ENCODE measurements at places on chromosomes 16 and 17.

DNA sequence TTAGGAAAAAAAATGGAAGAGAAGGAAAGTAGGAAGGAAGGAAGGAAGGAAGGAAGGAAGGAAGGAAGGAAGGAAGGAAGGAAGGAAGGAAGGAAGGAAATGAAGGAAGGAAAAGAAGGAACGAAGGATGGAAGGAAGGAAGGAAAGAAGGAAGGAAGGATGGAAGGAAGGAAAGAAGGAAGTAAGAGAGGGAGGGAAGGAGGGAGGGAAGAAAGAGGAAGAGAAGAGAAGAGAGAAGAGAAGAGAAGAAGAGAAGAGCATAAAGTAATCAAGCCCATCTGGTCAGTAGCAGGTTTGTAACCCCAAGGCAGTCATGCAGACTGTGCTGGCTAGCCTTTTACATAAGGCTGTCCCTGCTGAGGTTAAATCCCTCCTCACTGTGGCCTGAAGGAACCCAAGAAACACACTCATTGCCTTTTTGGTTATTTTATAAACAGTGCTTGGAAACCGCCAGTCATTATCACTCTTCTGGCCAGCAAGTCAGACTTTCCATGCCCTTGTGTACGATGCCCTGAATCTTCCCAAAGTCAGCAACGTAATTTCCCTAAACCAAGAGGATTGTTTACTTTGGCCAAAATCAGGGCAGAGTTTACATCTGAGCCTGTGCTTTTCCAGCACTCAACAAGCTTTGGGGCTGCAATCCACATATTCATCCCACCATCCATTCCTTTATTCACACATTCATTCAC lies 409.6 kb upstream of the MAF start:
- no peak for DNase-seq

- DNase-seq, result no peak
Measured at GRCh38 chr17:75240394-75241142, 20.8 kb downstream of the GGA3 start.

- no peak for DNase-seq
Measured at GRCh38 chr17:44976206-44976605, 8.1 kb upstream of the C1QL1 start.

GRCh38 chr16:57475711-57476339 lies 10.5 kb downstream of the DOK4 start:
- peak; percentile 68 for DNase-seq

- DNase-seq, result no peak
Measured at GRCh38 chr16:22670044-22670536, 143.9 kb upstream of the HS3ST2 start.

DNA sequence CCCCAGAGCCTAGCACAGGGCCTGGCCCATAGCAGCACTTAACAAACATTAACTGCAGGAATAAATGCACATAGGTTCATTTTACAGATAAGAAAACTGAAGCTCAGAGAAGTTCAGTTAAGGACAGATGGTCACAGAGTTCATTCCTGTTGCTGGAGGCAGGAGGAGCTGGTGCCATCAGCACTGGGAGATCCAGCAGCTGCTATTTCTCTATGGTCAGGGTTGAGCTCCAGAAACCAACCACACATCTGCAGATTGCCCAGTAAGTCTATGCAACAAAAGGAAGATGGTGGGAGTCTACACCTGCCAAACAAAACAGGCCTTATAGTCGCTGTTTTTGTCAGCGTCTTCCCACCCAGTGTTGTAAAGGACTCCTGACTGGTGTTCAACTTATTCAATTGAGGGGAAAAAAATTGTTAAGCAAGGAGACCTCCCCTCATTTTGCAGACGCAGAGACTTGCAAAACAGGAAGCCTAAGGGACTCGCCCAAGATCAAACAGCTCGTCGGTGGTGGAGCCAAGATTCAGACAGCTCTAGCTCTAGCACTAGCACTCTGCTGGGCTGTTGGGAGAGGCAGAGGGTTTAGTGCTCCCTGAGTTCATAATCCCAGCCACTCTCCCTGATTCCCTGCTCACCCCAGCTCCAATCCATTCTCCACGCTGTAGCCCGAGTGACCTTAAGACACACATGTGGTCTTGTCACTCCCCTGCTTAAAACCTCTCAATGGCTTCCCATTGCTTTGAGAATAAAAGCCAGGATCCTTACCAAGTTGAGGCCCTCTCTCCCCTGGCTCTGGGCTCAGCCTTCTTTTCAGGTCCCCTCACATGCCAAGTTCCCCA lies 9.0 kb downstream of the NOG start:
- DNase-seq, result no peak

- no peak for DNase-seq
Measured at GRCh38 chr17:11109106-11109505, 131.9 kb upstream of the SHISA6 start.

GRCh38 chr17:82435601-82436583 lies 14.7 kb downstream of the CYBC1 start:
- DNase-seq, result no peak

- DNase-seq, result no peak
Measured at GRCh38 chr17:71057938-71058337, 888.6 kb downstream of the KCNJ2 start.

DNA sequence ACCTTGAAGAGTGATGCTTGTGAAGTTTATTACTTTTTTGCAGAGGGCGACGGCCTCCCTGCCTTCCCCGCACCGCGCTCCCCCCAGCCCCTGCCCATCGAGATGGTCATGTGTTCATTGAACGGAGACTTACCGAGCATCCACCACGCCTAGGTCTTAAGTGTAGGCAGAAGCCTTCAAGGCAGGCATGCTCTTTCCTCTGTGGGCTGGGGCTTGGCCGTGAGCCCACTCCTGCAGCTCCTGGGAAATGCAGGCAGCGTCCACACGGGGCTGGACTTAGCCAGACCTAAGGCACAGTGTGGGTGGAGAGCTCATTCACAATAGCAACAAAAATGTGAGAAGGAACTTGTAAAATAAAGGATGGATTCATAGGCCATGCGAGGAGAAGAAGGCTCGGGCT lies 19.2 kb downstream of the RNF213 start:
- DNase-seq, result peak; percentile 77

DNA sequence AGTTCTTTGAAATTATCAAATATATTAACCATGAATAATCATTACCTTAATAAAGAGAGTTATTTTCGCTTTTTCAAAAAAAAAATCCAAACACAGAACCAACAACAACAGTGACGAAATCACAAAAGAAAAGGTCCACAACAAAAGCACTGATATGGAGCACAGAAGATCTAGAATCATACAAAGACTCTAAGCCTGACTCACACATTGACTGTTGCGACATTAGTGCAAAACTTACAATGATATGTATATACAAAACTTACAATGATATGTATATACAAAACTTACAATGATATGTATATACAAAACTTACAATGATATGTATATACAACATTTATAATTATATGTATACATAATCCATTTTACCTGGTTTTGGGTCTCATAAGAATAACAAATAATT lies 117.7 kb downstream of the USP22 start:
- no peak for DNase-seq

DNA sequence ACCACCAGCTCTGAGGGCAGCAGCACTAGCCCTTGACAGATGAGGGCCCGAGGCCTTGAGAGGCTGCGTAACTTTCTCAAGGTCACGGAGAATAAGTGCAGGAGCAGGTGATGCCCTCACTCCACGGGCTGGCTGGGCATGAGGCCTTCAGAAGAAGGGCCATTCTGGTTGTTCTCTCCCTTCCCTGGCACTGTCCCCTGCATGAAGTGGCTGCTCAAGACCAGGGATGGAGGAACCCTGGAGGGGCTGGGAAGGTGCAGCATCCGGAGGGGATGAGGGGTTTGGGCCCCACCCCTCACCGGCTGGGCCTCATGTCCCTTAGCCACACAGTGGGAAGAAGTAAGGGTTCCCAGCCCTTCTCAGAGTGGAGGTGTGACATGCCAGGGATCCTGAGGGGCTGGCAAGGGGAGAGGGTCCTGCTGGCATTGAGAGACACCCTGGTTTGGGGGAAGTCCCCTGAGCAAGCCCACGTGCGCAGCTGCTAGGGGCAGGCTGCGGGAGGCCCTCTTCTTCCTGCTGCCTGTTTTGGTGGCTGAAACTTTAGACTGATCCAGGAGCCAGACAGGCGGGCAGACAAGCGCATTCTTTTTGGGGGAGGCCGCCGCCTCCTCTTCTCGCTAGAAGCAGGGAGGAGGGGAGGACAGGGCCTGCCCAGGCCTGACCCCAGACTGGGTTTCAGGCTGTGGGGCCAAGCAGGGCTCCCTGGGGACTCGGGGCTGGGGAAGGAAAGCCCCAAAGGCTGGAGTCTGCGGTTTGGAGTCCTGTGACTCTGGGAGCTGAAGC lies 74.0 kb downstream of the N4BP1 start:
- DNase-seq, result peak; percentile 66

DNA sequence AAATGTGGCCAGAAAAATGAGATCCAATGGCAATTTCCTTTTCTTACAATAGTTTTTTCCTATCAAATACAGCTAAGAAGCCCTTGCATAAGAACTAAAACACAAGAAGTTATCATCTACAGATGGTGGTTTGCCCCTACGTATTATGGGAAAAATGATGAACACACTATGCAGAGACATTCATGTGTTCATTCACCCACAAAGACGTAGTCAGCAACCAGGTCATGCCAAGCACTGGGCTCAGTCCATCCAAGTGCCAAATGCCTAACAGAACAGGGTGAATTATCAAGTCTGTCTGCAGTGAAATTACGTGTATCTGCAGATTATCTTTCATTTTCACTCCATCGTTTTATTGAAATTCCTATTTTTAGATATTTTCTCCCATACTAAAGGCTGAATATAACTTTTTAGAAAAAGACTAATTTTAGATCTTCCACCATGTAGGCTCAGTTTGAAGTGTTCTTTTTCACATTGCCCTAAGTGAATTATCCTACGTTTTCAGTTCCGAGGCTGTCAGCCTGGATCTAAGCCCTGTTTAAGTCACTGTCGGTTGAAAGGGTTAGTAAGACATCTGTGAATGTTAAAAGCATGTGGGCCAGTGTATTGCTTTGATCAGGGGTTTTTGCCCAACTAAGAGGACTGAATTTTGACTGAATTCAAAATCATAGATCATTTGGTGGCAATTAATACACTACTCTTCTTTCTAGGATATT lies 78.1 kb upstream of the DHX40 start:
- no peak for DNase-seq

GRCh38 chr17:12963505-12963904 lies 54.3 kb downstream of the ELAC2 start:
- no peak for DNase-seq

Data from lower lobe of right lung (tissue), 2 donors.